Right ventricle myocardium inferior (tissue), 1 donor: ENCODE measurements at places on chromosomes 13 and 19.

DNA sequence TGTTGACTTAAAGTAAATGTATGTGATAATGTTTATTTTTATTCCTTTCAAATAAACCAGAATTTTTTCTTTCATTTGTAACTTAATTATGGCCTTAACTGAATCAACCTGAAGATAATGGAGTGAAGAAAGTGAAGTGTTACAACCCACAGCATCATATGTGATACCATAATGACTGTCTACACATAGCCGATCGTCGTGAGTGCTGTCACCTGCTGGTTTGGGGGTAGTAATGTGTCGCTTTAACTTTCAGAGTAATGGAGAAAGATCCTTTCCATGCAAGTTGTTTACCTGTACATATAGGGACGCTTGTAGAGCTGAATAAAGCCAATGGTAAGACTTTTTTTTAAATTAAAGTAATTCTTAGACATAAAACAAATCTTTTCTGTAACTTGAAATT, 9.9 kb downstream of the CDC16 start:
- no peak for DNase-seq

- no peak for DNase-seq
Measured at GRCh38 chr19:36939153-36939552, 23.0 kb downstream of the ZNF568 start.

GRCh38 chr13:113602291-113602988, 17.9 kb downstream of the TFDP1 start:
- DNase-seq, result no peak

DNA sequence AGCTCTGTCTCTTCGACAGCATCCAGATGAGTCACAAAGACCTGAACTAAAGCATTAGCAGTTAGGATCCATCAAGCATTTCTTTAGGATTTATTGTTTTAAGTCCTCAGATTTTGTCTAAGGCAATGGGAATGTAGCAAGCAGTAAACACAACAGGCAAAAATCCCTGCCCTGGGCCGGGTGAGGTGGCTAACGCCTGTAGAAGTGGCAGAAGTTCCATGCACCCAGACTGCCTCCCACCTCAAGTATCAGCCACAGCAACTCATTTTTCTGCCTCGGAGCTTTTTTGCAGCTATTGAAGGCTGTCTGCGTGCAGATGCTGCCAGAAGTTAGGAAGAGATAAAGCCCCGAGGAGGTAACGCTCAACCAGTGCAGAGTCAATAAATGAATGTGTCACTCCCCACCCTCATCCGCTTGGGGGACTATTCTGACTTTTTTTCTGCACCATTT, 47.1 kb upstream of the MRI1 start:
- no peak for DNase-seq
